Stimulated activated CD8-positive, alpha-beta memory T cell treated with anti-CD3 and anti-CD28 coated beads, Interleukin-15, amount 100 ng/mL, for 4 hours (primary cell): ENCODE measurements at places on chromosomes 3 and 15.

- no peak for DNase-seq
Observed at GRCh38 chr15:80758130-80758745, 20.9 kb upstream of the CEMIP start.

GRCh38 chr3:113441051-113441770 is at the start of gene CFAP44:
Gene CFAP44, minus strand, starts transcription at chr3:113441493. Its CDS starts 7,829 bp downstream, at chr3:113433664.
- peak; percentile 16 for DNase-seq

DNA sequence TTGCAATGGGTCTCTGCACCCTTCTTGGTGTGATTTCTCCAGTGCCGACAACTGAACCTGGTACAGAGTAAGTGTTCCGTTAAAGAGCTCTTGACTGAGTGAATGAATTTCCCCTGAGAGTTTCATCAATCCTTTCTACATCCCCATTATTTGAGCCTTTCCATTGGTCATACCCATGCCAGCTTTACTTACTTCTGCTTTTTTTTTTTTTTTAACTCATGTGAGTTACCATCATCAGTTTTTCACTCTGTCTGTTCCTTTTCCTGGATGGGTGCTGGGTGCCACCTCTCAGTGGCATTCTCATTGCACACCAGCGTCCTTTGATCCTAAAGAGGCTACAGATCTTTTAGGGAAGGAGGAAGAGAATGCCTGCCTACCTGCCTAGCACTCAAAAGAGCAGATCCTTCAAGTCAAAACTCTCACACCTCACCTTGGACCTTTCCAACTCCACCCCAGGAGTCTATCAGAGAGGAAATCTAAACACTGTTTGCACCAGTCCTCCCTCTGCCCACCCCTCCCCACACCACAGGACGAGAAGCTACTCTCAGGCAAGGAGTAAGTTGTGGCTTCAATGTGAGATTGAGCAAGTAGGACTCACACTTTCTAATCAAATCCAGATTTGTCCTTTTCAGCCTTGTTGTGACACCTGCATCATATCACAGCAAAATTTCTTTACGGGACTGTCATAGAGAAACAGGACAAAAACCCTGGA is 13.1 kb upstream of the USP3 start:
- DNase-seq = no peak

DNA sequence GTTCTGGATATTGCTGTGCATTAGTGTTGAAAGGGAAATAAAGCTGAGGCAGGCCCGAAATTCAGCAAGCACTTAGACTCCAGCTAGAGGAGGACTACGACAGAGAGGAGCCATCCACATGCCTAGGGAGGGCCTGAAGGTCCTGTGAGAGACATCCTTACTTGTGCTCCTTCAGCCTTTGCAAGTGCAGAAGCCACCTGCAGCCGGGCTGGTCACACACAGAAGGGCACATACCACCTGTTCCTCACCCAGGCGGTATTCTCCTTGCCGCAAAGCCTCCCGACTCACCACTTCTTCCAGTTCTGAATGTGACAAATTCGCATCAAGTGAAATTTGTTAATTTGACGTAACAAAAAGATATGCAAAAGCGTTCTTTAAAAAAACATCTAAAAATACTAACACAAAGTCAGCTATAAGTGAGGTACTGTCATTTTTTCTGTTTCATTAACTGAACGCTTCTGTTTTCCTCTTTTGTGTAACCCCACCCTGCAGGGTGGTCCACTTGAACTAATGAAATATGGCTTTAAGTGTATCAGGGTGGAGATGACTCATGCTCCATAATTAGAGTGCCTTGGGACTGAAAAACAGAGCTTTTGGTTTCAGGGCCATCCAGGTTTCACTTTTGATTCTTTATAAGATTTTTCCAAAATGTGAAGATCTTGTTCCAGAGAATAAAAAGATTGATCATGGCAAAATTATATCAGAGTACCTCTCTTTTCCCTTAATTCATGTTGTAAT is 467.9 kb upstream of the ATP11B start:
- DNase-seq = no peak

GRCh38 chr15:55468321-55468720 is 39.7 kb downstream of the DNAAF4 start:
- no peak for DNase-seq

- no peak for DNase-seq
Observed at GRCh38 chr3:46930945-46931403, 45.6 kb downstream of the CCDC12 start.

DNA sequence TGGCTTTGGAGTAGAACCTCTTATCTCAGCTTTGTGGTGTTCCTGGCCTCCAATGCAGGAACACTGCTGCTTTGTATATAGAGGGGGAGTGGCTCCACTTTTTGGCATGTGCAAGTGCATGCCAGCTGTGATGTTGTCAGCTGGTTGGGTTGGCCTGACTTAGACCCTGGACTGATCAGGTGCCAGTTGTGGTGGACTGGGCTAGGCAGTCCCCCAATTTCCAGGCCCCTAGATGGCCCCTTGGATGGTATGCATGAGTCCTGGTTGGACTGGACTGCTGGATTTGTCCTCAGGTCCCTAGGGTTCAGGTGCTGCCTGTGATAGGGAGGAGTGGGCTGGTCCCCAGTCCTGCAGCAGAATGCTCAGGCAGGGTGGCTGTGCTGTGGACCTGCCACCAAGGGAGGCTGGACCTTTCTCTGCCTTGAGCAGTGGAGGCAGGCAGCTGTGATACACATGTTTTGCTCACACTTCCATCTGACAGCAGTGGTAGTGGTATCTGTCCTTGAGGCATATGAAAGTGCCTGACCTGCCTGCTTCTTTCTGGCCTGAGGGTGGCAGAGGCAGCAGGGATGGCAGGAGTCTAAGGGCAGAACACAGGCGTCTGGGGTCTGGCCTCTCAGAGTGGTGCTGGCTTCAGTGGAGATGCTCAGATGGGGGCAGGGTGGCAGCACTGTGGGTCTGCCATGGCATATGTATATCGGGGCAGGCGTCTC is 74.8 kb downstream of the STXBP5L start:
- no peak for DNase-seq

DNA sequence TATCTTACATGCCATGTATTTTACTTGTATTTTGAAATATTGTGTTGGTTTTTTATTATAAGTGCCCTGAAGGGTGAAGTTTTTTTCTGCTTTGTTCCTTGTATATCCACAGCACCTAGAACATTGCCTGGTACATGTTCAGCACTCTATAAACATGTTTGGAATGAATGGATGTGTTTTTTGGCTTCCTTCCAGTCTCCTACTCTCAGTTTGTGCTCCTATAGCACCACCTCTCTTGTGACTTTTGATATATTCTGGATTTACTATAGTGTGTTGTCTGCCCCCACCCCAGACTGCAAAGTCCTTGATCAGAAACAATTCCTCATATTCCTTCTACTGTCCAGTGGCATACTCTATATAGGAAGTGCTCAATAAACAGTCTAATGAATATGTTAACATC is 60.6 kb downstream of the PLCL2 start:
- DNase-seq = no peak

DNA sequence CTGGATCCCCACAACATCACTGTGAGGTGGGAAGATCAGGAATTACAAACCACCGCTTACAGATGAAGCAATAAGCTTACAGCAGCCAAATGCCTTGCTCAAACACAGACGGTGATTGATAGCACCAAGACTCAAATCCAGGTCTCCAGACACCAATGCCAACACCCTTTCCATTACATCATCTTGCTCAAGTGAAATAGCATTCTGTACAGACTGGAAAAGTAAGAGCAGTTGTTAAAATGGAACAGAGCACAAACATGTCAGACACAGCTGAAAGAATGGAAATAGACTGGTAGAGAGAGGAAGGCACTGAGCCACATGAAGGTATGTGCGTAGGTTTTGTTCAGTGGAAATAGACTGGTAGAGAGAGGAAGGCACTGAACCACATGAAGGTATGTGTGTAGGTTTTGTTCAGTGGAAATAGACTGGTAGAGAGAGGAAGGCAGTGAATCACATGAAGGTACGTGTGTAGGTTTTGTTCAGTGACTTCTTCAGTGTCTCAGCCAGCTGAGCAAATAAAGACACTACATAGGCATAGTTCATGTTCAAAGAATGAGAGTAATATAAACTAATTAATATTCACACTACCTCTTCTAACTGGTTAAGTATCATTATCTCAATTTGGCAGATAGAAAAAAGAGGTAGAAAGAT is 15.6 kb downstream of the CLDN1 start:
- peak; percentile 1 for DNase-seq

- DNase-seq = no peak
Observed at GRCh38 chr15:93080451-93080850, 8.6 kb downstream of the RGMA start.

GRCh38 chr3:65439641-65440284 is 599.0 kb downstream of the MAGI1 start:
- DNase-seq = no peak

GRCh38 chr3:5002871-5003247 is 23.6 kb downstream of the BHLHE40 start:
- DNase-seq = no peak

DNA sequence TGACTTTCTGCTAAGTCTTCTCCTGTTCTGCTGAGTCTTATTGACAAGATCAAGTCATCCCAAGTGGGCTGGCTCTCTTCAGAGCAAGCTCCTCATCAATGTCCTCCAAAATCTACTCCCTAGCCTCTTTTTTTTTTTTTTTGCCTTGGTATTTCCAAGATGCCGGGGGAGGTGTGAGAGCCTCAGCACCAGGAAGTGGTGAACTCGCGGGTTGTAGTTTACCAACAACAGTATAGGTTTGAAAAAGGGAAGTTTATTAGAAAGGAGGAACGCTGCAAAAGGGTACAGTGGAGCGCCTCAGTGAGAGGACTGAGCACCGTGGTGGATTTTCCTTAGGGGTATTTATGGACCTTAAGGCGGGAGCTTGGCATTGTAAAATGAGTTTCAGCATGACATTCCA is 94.3 kb upstream of the SGO1 start:
- DNase-seq = no peak

DNA sequence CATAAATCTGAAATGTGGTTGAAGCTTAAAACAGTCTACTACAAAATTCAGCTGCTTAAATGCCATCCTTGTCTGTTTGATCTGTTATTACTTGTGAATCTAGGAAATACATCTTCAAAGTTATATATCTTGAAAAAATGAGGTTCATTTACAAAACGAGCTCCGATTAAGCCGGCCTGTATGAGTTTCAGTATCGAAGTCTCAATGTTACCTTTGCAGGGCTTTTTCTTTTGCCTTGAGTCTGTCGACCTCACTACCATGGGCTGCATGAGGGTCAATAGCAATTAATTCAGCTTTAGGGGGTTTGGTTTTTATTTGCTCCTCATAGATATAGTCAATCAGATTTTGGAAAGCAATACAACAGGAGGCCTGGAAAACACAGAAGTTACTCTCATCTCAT is 23.2 kb downstream of the ERICH6 start:
- no peak for DNase-seq

DNA sequence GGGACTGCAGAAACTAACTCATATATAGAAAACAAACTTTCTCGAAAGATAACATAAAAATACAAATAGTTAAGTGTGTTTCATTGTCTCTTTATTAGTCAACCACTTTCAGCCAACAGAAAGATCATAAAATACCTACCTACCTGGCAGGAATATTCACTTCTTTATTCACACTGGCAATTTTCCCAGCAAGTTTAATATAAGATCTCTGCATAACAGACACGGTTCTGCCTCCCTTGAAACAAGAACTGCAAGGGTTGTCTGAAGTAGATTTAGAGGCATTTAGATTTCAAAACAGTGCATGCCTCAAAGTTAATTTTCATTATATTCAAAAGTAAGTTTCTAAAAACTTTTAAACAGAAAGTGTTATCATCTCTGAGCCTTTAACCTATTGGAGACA is 7.1 kb downstream of the NPTN start:
- no peak for DNase-seq

GRCh38 chr3:61858054-61858453 is 296.7 kb downstream of the PTPRG start:
- no peak for DNase-seq

GRCh38 chr3:89679686-89680085 is 572.3 kb downstream of the EPHA3 start:
- no peak for DNase-seq

- no peak for DNase-seq
Observed at GRCh38 chr3:49428752-49429080, 408 bp downstream of the NICN1 start.

DNA sequence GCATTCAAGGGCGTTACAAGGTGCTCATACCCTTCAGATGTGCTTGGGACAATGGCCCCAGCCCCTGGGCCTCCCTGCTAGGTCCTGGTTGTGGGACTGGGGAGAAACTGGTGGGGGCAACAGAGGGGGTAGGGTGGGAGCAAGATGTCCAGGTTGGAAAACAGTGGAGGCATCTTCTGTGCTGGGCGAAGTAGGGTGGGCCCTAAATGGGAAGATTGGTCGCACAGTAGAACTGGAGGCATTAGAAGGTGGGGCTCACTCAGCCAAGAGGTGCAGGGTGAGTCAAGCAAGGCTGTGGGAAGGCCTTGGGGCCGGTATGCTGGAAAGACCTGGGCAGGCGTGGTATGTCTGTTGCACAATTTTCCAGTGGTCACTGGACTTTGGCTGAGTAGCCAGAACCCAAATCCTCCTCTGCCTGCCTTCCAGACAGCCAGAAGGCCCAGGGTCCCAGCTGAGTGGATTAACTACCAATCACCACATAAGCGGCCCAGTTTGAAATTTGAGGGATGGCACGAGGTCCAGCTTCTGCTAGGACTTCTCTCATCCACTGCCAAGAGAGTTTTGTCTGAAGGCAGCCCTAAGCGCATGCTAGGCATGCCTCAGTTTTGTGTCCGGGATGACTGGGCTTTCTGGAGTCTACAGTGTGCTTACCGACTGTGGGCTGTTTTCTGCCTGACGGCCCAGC is 74.5 kb downstream of the LSM3 start:
- no peak for DNase-seq

DNA sequence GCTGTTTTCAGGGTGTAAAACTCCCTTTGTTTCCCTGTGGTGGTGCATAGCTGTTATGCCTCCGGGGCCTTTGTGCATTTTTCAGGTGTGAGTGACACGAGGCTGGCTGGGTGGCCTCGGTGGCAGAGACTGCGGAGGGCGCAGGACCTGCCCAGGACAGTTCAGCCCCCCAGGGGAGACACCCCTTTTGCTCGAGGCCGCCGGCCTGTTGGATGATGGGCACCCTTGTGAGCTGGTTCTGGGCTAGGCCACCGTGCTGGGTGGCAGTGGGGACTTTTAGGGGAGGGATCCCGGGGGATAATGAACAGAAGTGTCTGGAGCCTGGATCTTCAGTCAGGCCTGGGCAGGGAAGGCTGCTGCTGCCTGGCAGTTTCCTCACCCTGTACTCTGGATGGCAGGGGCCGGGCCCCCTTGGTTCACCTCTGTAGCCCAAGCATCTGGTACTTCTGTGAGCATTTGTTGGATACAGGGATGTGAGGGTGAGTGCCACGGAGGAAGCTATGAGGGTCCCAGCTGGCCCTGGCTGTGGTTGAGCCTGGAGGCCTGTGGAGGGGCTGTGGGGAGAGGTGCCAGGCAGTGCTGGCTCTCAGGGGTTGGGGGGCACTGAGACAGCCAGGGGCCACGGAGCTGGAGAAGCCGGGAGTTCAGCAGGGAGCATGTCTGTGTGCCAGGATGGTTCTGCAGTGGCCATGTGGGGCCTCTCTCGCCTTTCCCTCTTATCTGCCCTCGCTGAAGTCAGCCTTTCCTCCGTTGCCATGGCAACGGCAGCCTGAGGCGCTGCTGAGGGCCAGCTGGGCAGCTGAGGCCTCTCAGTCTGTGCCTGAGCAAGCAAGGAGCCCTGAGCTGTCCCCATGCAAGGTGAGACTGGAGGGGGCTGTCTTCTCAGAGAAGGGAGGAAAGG is 49.0 kb downstream of the KY start:
- no peak for DNase-seq

- DNase-seq = no peak
Observed at GRCh38 chr15:36831125-36831903, 251.9 kb downstream of the CDIN1 start.
